CD14-positive monocyte (primary cell): ENCODE measurements at places on chromosomes 16 and 17. TPM values are rescaled to one million over a fixed set of nuclear protein-coding genes. Genes with fewer than 3 reads are reported as not detected.

The HS3ST2 gene
- not detected for polyA plus RNA-seq

DNA sequence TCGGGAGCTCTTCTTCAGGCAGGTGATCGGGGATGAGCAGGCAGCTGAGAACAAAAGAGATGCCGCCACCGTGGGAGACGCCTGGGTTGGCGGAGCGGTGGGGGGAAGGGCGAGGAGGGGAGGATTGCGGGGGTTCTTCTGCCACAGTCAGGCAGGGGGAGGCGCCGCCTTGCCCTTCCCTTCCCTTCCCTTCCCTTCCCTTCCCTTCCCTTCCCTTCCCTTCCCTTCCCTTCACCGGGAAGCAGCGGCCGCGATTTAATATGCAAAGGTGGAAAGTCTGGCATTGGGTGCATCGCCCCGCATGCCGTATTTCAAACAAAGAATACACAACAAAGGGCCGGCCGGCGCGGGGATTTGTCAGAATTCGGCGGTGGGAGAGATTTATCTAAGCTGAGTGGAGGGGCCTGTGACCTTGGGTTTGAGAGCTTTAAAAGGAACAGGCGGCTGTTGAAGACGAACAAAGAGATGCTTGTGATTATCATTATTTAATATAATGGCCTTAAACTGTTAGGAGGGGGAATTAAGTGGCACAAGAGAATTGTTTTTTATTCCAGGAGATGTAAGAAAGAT lies 262.3 kb upstream of the TNRC6C start:
- no peak for DNase-seq

GRCh38 chr16:27985981-27986380 lies 77.5 kb downstream of the GSG1L start:
- DNase-seq, result no peak

The GLIS2 gene
- polyA plus RNA-seq, result not detected

- DNase-seq, result no peak
These were observed 61.3 kb downstream of the CDRT4 start for GRCh38 chr17:15406081-15406480.

DNA sequence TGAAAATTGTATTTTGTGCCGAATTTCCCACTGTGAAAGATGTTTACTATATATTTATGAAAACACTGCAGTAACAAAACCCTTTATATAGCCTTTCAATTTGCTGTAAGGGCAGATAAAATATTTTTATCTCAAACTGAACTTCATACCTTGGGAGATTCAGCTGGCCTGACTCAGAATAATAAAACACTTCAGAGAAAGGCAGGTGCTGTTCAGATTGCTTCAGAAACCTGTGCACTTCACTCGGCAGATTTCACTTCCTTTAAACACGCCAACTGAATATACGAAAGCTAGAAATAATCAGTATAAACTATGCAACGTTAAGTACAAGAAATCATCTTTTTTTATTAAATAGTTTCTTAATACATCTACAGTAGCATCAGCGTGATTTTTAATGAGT lies 839.1 kb upstream of the RBFOX1 start:
- DNase-seq, result no peak

DNA sequence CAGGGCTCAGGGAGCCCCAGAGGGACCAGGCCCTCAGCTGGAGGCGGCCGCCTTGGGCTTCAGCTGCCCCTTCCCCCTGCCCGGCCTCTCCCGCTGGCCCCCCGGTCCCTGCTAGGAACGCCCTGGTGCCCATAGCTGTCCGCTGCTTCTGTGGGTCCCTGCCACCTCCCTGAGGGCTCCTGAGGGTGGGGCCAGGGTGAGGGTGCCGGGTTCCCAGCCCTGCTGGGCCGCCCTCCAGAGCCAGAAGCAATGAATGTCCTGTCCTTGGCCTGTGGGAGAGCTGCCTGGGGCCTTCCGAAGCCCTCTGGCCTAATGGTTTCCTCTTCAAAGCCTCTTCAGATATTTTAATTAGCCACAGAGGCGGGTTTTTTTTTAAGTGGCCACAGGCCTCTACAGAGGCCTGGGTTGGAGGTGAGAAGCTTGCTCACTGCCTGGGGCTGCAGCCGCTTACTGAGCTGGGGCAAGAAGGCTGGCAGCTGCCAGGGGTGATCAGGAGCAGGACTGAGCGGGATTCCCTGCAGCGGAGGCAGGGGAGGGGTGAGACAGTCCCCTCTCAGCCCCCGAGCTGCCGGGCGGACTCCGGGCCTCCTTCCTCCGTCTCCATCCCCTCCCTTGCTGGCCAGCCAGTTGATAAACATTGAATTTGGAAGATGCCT lies 9.9 kb downstream of the CENPX start:
- DNase-seq, result no peak

The ZG16 gene
- not detected for polyA plus RNA-seq

GRCh38 chr17:78269955-78270381 lies 38.5 kb downstream of the TMEM235 start:
- no peak for DNase-seq
